ENCODE measurements at places on chromosomes 2 and 18.

GRCh38 chr2:200716386-200716785 is 95.3 kb upstream of the BZW1 start:
- DNase-seq = no peak

DNA sequence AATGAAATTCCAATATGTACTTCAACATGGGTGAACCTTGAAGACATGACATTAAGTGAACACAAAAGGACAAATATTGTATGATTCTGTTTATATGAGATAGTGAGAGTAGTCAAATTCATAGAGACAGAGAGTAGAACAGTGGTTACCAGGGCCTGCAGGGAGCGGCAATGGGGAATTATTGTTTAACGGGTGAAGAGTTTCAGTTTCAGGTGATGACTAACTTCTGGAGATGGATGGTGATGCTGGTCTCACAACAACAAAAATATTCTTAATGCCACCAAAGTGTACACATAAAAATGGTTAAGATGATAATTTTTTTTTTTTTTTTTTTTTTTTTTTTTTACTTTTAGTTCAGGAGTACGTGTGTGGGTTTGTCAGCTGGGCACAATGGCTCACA is 109.4 kb upstream of the TMEM200C start:
- DNase-seq = no peak

- DNase-seq = no peak
Measured at GRCh38 chr2:118971245-118972122, 29.5 kb downstream of the MARCO start.

- no peak for DNase-seq
Measured at GRCh38 chr2:238461491-238461890, 34.8 kb downstream of the ASB1 start.

GRCh38 chr18:13531681-13532325 is 194.6 kb downstream of the FAM210A start:
- DNase-seq = no peak

DNA sequence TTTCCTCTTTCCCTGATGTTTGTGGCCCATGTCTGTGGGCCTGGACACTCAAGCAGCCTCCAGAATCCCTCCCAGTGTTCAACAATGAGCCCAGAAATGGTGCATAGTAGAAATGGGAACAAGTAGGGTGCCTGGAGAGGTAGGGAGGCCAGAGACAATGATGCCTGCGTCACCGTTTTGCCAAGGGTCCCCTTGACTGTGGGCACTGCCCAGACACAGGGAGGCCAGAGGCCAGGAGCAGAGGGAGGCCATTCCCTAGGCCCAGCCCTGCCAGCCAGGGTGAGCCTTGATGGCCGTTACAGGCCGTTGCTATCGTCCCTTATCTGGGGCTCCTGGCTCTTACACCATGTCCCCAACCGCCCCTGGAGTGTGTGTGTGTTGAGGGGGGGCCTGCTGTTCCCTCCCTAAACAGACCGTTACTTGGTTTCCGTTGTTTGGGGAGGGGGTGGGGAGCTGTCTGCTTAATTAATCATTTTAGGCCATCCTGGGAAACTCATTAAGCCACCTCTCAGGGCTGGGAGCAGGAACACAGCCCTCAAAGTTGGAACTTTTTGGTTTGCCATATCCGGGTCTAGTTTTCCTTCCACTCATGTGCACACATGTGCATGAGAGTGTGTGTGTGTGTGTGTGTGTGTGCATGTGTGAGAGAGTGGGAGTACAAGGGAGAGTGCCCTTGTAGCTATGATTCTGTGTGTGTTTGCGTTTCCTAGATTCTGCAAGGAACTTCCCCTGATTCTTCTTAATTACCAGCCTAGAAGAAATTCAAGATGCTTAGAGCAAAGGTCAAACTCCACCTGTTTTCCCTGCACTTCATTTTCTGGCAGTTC is 135.2 kb upstream of the HAAO start:
- no peak for DNase-seq

GRCh38 chr18:79348066-79348465 is 47.7 kb upstream of the NFATC1 start:
- DNase-seq = no peak

DNA sequence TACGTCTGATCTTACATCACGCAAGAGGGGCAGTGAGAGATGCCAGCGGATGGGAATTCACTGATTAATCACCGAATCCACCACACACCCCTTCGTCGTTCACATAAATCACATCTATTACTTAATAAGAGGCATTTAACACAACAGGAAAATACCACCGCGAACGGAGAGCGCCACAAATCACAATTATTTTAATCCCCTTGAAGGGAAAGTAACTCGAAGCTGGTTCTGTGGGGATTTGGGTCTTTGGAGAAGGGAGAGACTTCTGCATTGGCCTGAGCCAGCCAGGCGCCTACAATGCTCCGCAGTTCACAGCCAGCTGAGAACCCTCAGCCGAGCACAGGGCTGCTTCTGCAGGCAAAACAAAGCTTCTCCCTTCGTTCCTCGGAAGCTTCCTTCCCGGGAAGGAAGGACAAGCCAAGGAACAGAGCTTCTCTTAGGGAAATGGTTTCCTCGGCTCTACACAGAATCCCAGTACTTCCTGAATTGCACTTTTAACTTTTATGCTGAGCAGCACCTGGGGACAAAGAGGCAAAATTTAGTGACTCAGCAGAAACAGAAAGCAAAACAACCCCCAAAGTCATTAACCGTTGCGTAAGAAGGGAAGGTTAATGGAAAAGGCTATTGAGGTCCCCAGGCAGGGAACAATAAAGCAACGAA is at the start of gene LRP1B:
TSS of gene LRP1B (minus strand) at position 7 of the 660 bp plus-strand sequence. CDS start 287 bp downstream, outside the sequence.
- DNase-seq = no peak

DNA sequence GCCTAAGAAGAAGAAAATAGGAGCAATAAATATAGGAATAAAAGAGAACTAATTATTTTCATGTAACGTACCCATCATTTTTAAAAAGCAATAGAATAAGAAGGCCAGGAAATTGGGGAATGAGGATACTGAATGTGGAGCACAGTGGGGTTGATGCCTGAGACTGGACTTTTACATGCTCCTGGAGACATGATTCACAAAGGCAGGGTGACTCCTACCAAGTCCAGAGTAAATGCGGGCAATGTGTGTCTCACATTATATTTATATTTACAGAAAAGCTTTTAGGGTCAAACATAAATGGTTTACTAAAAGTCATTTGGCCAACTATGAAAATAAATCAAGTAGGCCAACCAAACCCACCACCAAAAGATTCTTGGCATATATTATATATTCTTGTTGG is 87.9 kb upstream of the COL5A2 start:
- DNase-seq = no peak

DNA sequence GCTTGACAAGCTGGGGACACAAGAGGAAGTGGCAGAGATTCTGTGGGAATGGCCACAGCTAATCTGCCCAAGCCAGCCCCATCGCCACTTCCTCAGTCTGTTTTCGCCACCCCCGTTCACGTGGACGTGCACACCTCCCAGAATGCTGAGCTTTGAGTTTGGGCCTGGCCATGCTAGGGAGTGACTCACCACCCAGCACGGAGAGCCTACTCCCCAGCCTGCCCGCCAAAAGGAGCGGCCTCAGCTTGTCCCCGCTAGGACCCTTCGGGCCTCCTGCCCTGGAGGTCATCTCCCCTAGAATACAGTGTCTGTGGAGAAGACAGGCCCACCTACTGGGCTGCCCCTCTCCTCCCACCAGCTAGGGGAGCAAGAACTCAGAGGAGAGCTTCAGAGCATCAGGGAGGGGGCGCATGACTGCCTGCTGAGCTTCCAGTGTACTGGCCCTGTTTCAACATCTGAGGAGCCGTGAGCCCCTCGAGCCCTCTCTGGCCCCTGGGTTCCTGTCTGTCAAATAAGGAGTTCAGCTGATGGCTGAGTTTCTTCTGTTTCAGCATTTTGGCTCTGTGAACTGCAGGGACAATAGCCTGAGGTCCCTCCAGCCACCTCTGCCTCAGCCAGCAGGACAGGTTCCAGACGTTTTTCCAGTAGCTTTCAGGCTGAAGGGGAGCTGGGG is 5.1 kb downstream of the SLC35F6 start:
- no peak for DNase-seq

- DNase-seq = no peak
Measured at GRCh38 chr2:128834207-128834879, 515.7 kb upstream of the HS6ST1 start.

GRCh38 chr2:164511738-164512137 is 109.5 kb downstream of the GRB14 start:
- no peak for DNase-seq

- no peak for DNase-seq
Measured at GRCh38 chr2:127619877-127620705, 25.9 kb upstream of the GPR17 start.

- no peak for DNase-seq
Measured at GRCh38 chr2:5742126-5742525, 49.9 kb downstream of the SOX11 start.
